Esophagus mucosa (tissue), 1 donor: ENCODE measurements at places on chromosomes 6 and 20.

- no peak for ATAC-seq
Measured at GRCh38 chr6:34346175-34347119, 46.0 kb downstream of the NUDT3 start.

GRCh38 chr6:41367061-41367460 lies 31.7 kb downstream of the NCR2 start:
- no peak for ATAC-seq

GRCh38 chr6:78615430-78615904 lies 251.9 kb upstream of the IRAK1BP1 start:
- no peak for ATAC-seq

DNA sequence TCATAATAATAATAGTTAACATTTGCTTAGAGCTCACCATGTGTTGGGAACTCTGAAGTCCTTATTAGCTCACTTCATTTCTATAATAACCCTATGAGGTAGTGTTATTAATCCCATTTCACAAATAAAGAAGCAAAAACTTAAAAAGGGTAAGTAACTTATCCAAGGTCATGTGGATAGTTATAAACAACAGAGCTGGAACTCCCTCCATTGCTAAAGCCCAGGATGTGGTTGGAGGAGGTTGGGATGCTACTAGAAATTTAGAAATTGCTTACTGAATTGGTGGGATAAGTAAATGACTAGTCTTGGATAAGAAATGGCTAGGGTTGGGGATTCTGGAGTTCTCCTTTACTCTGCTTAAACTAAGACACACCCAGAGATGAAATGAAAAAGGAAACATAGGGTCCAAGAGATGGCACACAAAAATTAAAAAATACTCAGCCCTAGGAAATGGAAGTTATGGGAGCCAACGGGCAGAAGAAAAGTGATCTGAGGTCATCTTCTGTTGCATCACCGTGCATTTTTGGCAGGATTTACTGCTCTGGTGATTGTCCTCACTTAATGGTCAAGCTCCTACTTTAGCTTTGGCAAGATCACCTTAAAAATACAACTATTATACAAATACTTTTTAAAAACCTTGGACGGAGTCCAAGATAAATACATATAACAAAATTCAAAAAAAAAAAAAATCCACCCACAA lies 7.7 kb upstream of the CLIC5 start:
- no peak for ATAC-seq

- ATAC-seq = no peak
Measured at GRCh38 chr20:23023621-23024177, 11.4 kb upstream of the SSTR4 start.

GRCh38 chr6:109690373-109690736 lies 647 bp downstream of the AK9 start:
- peak; percentile 46 for ATAC-seq
